Effector CD8-positive, alpha-beta T cell (primary cell): ENCODE measurements at places on chromosomes 3 and 15.

GRCh38 chr3:126982471-126983175 is at the start of gene PLXNA1:
PLXNA1 (plus strand) TSS chr3:126983115; CDS start chr3:126988594, 5,479 bp downstream.
- DNase-seq = peak; percentile 81

- DNase-seq = peak; percentile 38
These were observed 853 bp downstream of the TEX264 start for GRCh38 chr3:51671734-51672475.

DNA sequence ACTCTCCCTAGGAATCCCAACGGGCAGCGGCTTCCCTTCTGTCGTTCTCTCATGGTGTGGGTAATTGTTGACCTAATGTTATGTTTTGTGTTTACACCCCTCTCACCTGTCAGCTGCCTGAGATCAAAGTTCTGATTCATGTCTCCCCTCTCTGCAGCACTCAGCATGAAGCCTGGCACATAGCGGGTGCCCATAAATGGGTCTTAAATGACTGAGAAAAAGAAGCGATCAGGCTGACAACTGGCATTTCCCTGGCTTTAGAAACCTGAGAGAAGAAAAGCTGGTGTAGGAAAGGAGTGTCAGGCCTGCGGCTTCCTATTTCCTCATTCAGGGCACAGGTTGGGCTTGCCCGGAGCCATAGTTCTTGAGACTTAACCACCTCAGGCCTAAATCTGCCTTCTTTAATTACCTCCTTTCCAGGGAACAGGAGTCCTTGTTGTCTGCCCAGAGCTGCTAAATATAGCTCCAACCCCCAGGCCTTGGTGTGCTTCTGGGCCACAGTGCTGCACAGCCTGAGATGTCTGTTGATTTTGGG is 31.8 kb downstream of the LPP start:
- no peak for DNase-seq

DNA sequence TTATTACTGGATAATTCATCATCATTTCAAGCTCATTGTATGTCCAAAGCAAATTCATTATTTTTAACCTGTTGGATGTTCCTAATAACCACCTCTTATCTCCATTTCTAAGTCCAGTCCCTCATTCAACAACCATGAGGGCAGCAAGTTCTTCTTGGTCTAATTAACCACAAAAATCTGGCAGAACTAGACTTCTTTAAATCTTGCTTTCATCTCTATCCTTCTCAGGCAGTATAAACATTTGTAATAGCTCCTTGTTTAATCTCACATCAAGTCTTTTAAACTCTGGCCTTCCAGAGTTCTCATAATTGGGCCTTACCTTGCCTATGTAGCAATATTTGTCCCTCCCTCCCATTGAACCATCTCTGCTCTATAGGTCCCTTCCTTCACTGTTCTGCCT is 17.0 kb upstream of the GHSR start:
- no peak for DNase-seq

DNA sequence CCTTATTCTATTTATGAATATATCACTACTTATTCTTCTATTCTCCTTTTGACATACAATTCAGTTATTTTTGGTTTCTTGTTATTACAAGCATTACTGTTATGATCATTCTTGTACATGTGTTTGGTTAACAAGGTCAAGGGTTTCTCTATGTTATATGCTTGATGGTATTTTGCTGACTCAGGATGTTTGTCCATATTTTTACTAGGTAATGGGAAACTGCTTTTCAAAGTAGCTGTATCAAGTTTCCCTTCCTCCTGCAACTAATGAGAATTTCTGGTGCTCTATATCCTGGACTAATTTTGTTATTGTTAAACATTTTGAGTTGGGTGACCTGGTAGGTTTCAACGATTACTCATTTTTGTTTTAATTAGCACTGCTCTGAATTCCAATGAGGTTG is 841.0 kb downstream of the OTOL1 start:
- no peak for DNase-seq

- no peak for DNase-seq
These were observed 135.1 kb downstream of the KCNMB2 start for GRCh38 chr3:178671377-178671776.

- DNase-seq = no peak
These were observed 152.5 kb downstream of the MEX3B start for GRCh38 chr15:81893182-81893835.

GRCh38 chr3:11155341-11156025 is 1.2 kb downstream of the HRH1 start:
- no peak for DNase-seq

- no peak for DNase-seq
These were observed 18.1 kb downstream of the ANXA2 start for GRCh38 chr15:60379525-60380274.
